ENCODE measurements at places on chromosomes 12 and 14. TPM values are rescaled to one million over a fixed set of nuclear protein-coding genes. Genes with fewer than 3 reads are reported as not detected.

GRCh38 chr12:116804051-116804450 is 65.9 kb downstream of the RNFT2 start:
- DNase-seq: no peak

Gene SPATA7
- total RNA-seq: 2.3 TPM

GRCh38 chr14:93930989-93931307 is 3.8 kb downstream of the FAM181A start:
- no peak for DNase-seq

Gene PELI2
- total RNA-seq: 3.2 TPM

- no peak for DNase-seq
Observed at GRCh38 chr14:53865711-53866110, 90.9 kb downstream of the BMP4 start.

GRCh38 chr12:65741656-65742017 is 82.6 kb upstream of the HMGA2 start:
- DNase-seq: no peak

GRCh38 chr12:9730591-9730990 is 2.3 kb downstream of the CLECL1 start:
- no peak for DNase-seq
